ENCODE measurements at places on chromosomes 4 and X.
A peak's percentile ranks its signal among the peaks of the same experiment; 100 is the strongest.

DNA sequence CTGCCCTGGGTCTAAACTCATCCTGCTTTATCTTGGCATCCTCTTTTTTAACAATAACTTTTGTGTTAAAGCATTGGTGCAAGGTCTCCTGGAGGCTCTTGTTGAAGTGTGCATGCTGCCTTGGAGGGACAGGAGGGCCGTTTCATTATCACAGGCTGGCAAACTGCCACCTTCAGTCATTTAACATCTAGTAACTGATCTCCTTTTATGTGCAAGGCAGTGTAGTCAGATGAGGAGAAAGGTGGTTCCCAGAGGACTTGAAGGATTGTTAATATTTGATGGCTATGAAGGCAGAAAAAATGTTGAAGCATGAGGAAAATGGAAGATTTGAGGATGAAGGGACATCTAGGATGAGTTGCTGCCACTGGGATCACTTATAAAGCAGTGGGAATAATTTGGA, 439.4 kb downstream of the RAPGEF2 start:
- no peak for DNase-seq

- DNase-seq = no peak
Measured at GRCh38 chrX:120242813-120243212, 7.8 kb upstream of the ZBTB33 start.

GRCh38 chr4:8323947-8324555, 54.5 kb downstream of the HTRA3 start:
- DNase-seq = no peak

GRCh38 chrX:79081895-79082512, 62.5 kb upstream of the GPR174 start:
- DNase-seq = peak; percentile 2

GRCh38 chrX:111007238-111007637, 88.8 kb upstream of the PAK3 start:
- DNase-seq = no peak

GRCh38 chrX:109902665-109903064, 100.2 kb upstream of the TMEM164 start:
- DNase-seq = no peak

DNA sequence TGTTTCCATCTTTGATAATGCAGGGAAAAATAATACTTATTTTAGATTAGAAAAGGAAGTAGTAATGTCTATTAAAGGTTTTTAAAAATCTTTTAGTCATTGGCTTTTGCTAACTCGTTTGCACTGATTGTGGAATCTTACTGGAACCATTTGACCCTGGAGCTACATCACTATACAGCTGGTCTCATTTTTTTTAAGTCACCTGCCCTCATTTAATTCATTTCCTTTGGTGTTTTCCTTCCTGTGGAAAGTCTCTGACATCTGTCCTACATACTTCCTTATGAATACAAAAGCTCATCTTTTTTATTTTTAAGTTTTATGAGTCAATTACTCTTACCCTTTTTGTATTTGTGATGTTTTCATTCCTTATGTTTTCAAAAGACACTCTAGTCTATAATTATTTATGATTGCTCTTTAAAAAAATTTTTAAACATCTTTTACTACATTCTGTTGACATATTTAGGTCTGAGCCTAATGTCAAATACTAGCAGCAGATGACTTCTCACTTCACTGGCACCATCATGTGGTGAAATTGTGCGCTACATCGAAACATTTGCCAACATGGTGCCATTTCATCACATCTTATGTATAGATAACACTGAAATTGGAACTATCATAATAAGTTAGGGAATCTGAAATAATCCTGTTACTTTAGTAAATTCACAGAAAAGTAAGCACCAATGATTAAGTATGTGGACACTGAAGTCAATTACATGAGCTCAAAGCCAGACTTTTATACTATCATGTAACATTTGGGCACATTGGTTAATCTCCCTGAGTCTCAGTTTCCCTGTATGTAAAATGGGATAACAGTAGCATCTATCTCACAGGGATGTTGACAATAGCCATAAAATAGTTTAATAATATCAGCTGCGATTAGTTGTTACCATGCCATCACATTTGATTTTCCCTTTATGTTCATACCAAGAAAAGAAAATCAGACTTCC, 9.4 kb upstream of the MMAA start:
- peak; percentile 21 for DNase-seq

DNA sequence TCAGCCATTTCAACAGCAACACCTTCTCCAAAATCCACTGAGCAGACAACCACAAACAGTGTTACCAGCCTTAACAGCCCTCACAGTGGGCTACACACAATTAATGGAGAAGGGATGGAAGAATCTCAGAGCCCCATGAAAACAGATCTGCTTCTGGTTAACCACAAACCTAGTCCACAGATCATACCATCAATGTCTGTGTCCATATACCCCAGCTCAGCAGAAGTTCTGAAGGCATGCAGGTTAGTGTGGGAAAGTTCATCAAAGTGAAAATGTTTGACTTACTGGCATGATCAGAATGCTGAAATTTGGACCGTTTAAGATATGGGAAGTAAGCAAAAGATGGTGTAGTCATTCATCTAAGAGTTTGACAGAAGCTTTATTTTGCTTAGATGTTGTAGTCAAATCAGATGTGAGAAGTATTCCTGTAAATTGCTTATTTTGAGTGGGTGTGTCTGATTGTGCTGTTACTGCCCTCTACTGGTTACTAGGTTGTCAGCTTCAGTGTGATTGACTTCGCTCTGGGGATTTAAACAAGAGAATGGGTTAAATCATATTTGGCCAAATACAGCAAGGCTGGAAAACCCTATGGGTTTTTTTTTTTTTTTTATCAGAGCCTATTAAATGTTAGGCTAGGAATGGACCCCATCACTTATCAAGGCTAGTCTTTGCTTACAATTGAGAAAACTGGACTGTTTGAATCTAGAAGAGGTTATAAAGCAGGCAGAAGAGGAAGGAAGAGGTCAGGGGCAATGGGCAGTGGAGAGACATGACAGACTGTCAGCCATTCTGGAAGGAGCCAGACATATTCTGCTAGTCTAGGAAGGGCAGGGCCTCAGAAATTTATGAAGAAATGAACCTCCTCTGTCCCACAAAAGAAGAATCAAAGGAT, 130.3 kb downstream of the DIPK2B start:
- peak; percentile 8 for DNase-seq

All from hepatic stellate cell (primary cell).